ENCODE measurements at places on chromosomes 7 and 10.

GRCh38 chr7:117383483-117384189 is 43.7 kb downstream of the ASZ1 start:
- no peak for DNase-seq

DNA sequence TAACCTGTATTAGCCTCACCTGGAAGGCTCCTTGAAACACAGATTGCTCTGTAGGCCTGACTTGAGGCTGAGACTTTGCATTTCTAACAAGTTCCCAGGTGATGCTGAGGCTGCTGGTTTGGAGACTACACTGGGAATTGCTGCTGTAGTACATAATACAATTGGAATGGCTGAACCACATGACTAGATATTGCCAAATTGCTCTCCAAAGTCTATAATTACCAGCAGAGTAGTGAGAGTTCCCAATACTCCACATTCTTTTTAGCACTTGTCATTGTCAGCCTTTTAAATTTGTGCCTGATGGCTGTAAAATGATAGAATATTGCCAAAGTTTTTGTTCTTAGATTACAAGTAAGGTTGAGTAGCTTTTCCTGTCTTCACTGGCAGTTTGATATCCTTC is 39.9 kb downstream of the PLEKHA8 start:
- DNase-seq = no peak

GRCh38 chr7:135414850-135415439 is 95.0 kb downstream of the CNOT4 start:
- peak; percentile 2 for DNase-seq

DNA sequence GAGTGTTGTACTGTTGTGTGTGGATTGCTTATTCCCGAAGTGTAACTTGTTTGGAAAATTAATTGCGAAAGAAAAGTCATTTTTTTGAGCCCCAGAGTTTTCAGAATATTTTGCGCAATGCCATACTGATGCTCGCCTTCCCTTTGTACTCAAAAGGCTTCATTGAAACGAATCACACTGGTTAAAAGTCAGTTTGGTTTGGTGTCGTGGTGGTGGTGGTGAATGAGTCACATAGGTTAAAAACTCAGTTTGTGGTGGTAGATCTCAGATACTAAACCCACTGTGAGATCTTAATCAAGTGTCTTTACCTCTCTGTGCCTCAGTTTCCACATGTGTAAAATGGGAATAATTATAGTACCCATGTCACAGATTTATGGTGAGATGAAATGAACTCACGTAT is 61.1 kb upstream of the IL6 start:
- no peak for DNase-seq

GRCh38 chr7:36986948-36987724 is 262.8 kb upstream of the AOAH start:
- DNase-seq = peak; percentile 49

DNA sequence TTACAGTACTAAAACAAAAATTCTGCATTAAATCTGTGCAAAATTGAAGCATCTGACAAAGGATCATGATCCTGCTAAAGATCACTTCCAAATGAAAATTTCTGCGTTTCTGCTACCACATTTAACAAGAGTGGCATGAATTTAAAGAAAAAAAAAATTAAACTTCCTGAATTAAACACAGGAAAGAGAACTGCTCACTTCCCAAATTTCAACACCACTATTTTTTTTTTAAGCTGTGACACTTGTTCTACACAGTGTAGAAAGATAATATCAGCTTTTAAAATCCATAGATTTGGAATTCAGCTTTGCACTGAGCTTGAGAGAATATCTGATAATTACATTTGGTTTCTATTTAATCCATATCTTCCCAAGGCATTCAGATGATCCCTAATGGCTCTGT is 73.6 kb downstream of the EPC1 start:
- no peak for DNase-seq

DNA sequence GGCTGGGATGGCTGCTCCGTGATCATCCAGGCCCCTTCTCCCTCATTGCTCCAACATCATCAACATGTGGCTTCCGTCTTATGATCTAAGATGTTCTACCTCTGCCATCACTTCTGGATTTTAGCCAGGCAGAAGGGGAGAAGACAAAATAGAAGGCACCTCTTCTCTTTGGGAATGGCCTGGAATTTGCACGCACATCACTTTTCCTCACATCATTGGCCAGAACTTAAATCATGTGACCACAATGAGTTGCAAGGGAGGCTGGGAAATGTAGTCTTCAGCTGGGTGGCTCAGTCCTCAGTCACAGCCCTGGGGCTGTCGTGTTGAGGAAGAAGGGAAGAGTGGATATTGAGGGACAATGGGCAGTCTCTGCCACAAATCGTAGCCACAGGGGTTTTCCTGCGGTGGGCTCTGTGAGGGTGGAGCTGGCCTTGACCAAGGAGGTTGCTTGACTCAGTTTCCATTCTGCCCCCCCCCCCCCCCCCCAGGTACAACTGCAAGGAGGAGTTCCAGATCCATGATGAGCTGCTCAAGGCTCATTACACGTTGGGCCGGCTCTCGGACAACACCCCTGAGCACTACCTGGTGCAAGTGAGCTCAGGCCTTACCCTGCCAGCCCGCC is 50.3 kb downstream of the PALD1 start:
- DNase-seq = no peak

DNA sequence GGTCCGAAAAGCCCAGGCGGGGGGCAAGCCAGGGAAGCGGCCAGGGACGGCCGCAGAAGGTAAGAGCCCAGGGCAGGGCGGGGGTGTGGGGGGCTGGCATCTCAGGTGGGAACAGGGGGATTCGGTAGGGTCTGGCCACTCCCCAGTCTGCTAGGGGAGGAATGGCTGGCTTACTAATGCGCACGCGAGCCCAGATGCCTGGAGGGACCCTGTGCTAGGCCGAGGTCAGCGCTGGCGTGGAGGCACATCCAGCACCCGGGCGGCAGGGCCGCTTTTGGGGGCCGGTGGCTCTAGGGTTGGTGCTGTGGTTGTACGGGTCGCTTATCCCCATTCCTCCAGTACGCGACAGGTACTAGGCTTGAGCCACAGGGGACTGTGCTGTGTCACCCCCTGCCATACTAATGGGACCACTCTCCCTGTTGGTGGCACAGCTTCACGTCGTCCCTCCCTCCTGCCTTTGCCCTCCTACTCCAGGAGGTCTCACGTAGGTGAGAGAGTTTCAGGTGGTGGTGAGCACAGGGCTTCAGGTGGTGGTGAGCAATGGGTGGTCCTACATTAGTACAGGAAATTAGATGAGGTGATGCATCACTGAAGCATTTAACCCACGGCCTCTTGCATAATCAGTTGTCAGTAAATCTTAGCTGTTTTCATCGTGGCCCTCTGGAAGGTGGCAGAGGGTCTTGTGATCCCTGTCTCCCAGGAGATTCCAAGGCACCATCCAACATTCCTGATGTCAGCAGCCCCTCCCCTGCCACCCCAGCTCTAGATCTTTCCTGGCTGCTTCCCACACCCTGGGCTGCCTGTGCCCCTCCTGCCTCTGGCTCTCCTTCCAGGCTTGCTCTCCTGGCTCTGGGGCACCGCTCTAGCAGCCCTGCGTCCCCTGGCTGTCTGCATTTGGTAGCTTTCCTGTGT is 971 bp downstream of the AEBP1 start:
- no peak for DNase-seq

DNA sequence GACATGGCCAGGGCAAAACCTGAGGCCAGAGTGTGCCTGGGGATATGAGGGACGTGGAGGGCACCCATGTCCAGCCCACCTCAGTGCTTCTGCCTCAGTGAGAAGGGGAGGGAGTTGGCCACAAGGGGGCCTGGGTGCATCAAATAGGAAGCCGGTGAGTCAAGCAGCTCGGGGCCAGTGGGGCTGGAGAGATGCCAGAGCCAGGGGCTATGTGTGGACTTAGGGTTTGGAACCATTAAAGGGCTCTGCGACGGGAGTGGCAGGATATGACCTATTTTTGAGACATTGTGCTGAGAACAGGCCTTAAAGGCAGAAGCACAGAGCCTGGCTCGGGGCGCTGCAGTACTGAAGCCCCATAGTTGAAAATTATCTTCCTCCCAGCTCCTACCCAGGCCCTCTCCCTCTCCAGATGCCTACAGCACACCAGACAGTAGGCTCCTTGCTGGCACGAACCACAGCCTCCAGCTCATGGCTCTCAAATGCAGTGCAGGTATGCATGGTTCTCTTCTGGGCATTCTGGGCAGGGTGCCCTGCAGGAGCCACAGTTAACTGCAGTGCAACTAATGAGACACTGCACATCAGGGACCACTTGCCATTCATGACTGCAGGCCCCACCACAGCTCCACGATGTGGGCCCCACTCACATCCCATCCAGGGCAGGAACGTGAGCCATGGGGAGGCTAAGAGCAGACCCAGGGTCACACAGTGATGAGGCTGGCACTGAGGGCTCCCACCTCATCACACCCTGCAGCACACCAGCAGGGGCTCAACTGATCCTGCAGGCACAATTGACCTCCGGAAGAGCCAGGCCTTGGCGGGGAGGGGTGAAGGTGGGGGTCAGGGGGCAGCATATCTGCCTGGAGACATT is 7.2 kb upstream of the PGAM2 start:
- peak; percentile 20 for DNase-seq

GRCh38 chr10:87842776-87843497 is 20.4 kb downstream of the KLLN start:
- DNase-seq = no peak

- DNase-seq = no peak
Measured at GRCh38 chr10:128885573-128886555, 581.2 kb upstream of the MGMT start.

- DNase-seq = no peak
Measured at GRCh38 chr10:103816431-103816830, 38.9 kb downstream of the SH3PXD2A start.

DNA sequence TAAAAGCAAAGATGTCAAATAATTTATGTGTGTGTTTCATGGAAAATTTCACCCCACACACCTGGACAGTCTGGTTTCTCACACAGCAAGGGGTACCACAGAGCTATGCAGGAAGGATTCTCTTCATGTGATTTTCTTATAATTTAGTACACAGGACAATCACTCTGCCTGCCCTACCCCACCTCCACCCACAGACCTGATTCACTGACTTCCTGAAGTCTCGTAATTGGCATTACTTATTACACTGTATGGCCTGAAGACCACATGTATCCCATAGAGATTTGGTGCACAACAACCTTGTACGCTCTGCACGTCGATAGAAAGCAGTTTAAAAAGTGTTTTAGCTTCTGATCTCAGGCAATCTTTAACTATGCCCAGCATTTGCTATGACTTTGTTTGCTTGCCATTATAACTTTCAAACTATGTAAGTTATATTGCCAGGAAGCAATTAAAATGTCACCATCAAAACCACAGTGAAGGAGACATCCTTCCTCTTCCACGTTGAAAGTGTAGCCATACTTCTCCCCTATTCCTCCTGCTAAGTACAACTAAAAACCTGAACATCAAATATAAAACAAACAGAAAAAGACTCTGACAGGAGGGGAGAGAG is 279.4 kb upstream of the IMMP2L start:
- DNase-seq = no peak

DNA sequence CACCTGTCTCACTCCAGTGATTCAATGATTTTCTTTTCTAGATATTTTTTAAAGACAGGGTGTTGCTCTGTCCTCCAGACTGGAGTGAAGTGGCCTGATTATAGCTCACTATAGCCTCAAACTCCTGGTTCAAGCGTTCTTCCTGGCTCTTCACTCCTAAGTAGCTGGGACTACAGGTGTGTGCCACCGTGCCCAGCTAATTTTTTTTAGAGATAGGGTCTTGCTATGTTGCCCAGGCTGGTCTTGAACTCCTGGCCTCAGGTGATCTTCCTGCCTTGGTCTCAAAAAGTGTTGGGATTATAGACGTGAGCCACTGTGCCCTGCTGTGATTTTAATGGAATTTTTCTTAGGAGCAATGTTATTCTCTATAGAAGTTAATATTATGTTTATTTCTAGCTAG is 14.1 kb downstream of the NUP205 start:
- DNase-seq = no peak

GRCh38 chr7:139959285-139959628 is 103.5 kb downstream of the PARP12 start:
- no peak for DNase-seq

DNA sequence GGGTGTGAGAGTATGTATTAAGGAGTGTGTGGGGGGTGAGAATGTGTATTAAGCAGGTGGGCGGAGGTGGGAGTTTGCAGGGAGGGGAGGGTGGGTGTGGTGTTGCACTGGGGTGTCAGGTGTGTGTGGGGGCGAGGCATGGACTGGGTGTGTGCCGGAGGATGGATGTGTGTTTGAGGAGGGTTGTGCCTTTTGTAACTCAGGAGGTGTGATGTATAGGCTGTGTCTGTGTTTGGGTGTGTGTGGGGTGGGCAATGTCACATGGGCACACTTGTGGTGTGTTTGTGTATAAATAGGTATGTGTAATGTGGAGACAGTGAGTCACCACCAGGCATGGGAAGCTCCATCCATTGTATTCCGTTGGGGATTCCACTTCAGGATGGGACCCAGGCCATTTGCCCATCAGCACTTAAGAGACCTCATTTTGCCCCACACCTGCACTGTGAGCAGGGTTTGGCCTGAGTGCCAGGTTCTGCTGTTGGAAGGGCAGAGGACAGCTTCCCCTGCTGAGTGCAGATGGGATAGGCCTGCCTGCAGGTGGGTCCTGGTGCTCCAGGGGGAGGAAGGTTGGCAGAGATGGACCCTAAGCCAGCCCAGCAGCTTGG is 5.8 kb downstream of the UNC5B start:
- DNase-seq = no peak

DNA sequence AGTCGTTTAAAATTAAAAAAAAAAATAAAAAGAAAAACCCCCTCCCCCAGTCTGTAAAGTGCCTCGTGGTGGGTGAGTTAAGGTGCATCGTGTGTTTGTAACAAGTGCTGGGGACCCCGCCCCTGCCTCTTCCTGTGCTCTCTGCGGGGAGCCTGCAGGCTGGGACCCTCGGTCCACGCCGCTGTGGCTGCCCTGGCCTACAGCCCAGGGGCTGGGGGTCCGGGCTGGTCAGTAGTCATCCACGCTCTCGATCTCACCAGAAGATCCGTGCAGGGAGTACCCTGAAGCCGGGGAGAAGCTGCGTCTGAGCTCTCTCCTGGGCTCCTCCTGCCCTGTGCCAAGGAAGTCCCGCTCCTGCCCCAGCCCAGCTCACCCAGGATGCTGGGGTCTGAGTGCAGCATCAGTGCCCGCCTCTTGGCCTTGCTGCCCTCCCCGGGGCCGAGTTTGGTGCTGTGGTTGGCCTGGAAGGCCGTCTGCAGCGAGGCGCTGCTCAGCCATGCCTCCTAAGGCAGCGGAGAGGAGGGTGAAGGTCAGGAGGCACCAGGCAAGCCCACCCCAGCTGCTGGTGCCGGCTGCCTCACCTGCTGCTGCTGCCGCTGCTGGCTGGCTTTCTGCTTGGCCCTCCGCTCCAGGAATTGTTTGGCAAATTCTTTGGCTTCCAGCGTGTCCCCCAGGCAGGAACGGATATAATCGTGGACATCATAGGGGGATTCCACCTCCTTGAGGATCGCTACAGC is 8.1 kb downstream of the GNB2 start:
- no peak for DNase-seq

Data from effector CD4-positive, alpha-beta T cell (primary cell).